ENCODE measurements at places on chromosomes 11 and 22.

DNA sequence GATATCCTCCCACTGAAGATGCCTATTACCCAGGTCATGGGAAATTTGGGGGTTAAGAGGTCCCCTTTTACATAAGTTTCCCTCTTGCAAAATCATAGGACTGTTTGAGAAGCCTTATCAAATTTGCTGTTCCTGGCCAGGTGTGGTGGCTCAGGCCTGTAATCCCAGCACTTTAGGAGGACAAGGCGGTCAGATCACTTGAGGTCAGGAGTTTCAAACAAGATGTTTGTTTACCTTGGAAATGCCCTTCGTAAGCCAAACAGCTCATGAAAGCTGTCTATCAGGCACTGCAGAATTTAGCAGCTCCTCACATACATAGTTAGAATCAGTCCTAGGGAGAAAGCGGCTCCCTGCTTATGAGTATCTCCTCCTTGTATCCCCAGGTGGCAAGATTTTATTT is 4.9 kb upstream of the EI24 start:
- no peak for DNase-seq

DNA sequence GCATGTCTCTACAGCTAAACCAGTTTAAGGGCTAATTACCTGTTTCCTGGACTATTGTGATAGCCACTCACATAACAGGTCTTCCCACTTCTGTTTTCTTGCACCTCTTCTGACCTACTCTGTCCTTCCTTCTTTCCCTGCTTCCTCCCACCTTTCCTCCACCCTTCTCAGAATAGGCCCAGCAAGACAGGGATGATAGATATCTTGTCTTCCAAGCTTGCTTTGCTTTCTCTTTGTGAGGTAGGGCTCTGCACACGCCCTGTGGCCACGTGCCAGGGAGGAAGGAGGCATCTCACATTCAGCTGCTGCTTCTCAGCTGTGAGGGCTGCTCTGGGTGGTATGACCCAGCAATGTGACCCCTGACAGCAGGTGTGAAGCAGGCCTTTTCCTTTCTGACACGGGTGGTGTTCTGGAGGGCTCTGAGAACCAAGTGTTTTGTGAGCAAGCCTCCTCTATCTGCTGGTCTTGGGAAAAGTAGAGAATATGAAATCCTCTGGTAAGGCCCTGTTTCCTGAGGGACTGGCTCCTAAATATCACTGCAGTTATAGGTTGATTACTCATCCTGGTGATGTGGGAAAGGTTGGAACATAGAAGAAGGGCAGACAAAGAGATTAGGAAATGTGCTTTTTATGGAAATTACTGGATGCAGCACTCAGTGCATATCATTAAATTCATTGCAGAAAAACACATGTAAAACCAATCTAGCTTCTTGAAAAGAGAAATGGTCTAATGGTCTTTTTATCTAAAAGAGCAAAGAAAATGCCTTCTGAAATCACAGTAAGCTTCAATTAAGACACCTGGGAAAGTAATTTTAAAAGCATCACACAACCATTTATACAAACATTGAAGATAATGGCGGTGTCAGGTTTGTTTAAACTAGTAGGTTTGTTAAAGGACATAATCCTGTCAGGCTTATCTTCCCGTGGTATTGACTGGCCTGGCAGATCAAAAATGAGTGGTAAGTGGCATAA is 8.5 kb downstream of the AMOTL1 start:
- DNase-seq: no peak

GRCh38 chr11:64593156-64594105 is 2.4 kb downstream of the SLC22A12 start:
- no peak for DNase-seq

DNA sequence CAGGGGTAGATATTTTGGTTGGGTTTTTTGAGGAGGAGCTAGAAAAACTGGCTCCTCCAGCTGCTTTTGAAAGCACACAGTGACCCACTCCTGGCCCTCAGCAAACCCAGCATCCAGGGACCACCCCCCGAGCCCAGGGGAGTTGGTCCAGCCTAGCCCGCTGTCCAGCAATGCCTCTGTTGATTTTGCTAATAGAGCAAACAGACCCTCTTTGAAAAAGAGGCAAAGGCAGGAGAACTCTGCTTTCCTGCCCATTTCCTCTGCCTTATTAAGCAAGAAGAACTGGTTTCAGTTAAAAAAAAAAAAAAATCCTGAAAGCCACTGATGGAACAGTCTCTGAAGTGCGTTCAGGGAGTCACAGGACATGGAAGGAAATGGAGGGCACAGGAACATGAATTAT is 25.3 kb downstream of the ABTB2 start:
- no peak for DNase-seq

GRCh38 chr22:28442711-28443525 is 236.7 kb downstream of the TTC28 start:
- no peak for DNase-seq

- no peak for DNase-seq
Measured at GRCh38 chr11:843818-844692, 1.4 kb downstream of the TSPAN4 start.

DNA sequence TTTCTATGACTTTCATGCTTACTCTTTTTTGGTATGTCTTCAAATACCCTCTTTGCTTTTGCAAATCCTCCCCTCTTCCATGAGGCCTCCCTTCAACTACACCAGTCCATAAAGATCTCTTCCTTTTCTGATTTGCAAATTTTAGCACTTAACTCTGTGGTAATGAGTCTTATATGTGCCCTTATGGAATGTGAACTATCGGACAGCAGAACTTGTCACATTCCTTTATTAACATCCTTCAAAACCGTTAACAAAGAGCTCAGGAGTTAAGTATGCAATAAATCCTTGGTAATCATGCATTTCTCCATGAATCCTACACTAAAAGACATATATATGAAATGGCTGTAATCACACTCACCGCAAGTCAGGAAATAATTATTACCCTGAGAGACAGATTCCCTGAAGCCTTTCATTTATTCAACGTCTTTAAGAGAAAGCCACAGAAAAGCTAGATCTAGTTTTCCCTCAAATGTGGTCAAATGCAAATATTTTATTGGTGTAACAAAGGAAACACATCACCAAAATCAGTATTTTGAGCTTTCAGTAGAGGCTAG is 7.4 kb downstream of the CLNS1A start:
- DNase-seq: no peak

DNA sequence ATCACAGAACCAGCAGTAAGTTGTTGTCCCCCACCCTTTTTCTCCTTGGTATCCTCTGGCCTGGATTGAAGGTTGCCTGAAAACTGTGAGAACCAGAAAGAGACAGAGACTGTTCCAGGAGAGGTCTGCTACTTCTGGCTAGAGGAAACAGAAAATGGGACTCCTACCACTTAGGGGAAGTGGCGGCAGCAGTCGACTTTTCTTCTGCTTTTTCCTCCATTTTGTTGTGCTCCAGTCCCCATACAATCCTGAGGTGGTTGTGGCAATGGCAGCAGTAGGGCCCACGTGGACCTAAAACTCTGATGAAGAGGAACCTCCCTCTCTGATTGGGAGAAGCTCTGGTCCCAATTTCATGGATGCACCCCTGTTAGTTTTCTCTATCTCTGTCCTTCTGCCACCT is 76.0 kb upstream of the SORL1 start:
- no peak for DNase-seq

DNA sequence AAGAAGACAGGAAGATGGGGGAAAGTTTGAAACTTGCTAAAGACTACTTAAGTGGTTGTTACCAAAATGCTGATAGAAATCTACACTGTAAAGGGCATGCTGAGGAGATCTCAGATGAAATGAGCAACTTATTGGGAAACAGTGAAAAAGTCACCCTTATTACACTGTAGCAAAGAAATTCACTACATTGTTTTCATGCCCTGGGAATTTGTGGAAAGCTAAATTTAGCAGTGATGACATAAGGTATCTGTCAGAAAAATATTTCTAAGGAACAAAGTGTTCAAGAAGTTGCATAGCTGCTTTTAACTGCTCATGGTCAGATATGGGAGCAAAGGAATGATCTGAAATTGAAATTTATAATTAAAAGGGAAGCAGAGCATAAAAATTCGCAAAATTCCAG is 702.4 kb upstream of the LRRC4C start:
- DNase-seq: no peak

GRCh38 chr11:74310857-74311256 is 583 bp downstream of the P4HA3 start:
- DNase-seq: no peak

- no peak for DNase-seq
Measured at GRCh38 chr11:8913961-8914660, 3.1 kb downstream of the AKIP1 start.

- DNase-seq: no peak
Measured at GRCh38 chr11:12430954-12431595, 53.7 kb downstream of the PARVA start.

GRCh38 chr11:75639762-75640181 is 29.1 kb downstream of the MAP6 start:
- DNase-seq: no peak

DNA sequence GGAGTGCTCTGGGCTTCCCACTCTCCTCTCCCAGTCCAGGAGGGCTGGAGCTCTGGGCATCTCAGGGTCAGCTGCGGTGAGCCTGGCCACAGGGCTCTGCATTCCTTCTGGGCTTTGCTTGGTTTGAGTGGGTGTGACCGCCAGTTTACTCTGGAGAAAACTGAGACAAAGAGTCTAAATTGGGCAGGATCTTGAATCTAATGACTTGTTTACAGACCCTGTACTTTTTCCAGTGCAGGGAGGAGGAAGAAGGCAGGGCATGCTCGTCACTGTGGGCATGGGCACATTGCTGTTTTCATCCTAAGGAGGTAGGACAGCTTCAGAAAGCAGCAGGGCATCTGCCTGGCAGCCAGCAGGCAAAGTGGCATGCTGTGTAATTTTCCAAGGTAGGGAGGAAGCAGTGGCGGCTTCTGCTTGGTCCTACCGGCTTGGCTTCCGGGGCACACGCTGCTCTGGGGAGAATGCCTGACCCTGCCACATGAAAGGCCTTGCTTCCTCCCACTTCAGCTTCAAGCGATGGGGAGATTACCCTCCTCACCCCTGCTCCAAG is 22.9 kb downstream of the FLI1 start:
- no peak for DNase-seq

- DNase-seq: no peak
Measured at GRCh38 chr11:28521075-28521474, 412.9 kb downstream of the METTL15 start.

GRCh38 chr11:124085583-124085982 is 29.7 kb upstream of the VWA5A start:
- DNase-seq: no peak

GRCh38 chr22:49305214-49305965 is 522.3 kb downstream of the BRD1 start:
- peak; percentile 19 for DNase-seq

DNA sequence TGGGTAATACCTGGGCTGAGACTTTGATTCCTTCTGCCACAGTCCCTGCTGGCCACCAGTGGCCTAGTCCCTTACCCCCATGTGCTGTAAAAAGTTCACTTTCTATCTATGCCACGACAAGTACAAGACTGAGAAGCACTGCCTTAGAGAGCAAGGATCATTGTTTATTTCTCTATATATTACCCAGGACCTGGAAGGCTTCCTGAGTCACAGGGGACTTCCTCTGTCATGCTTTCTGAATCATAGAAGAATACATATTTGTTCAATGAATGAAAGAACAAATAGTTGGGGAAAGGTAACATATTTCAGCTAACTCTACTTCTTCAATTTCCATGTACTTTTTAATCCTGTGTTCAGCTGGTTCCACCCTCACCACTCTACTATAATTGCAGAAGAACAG is 5.5 kb upstream of the SYT9 start:
- no peak for DNase-seq

DNA sequence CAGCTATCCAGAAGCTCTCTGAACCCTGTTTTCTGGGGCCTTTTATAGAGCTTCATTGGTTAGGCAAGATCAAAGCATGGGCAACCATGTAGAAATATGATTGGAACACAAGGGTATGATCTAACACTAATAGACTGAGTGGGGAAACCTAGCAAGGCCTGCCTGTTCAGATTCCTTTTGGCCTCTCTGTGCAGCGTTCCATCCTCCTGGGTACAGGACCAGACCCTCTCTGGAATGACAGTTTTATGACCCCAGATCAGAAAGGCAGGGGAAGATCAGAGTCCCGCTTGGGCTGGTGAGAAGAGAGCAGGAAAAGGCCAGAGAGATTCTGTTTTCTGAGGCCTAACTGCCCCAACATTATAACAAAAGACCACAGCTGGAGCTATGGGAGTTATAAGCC is 36.7 kb upstream of the VWA5A start:
- no peak for DNase-seq

DNA sequence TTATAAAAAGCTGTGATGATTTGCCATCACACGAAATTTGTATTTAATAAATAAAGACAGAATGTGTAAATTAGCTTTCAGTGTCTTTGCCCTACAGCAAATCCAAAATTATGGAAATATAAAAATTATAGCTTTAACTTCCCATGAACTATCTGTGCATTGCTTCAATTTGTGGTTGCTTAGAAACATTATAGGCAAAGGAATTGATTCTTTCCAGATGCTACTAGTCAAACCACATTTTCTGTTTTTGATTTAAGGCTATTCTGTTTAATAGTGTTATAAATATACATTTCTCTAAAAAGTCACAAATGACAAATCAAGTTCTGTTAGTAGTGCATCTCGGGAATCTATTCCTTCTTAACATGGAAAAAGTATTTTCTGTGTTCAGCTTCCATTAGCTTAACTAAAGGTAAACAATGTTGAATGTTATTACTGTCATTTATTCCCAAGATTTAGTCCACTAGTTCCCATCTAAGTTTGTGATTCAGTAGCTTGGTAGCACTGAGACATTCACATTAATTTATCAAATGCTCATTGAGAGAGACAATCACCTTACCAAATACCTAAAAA is 1086.3 kb upstream of the CCDC90B start:
- no peak for DNase-seq

GRCh38 chr11:46239801-46240061 is 37.7 kb upstream of the CREB3L1 start:
- no peak for DNase-seq

- no peak for DNase-seq
Measured at GRCh38 chr11:63917692-63918506, 935 bp upstream of the RCOR2 start.

DNA sequence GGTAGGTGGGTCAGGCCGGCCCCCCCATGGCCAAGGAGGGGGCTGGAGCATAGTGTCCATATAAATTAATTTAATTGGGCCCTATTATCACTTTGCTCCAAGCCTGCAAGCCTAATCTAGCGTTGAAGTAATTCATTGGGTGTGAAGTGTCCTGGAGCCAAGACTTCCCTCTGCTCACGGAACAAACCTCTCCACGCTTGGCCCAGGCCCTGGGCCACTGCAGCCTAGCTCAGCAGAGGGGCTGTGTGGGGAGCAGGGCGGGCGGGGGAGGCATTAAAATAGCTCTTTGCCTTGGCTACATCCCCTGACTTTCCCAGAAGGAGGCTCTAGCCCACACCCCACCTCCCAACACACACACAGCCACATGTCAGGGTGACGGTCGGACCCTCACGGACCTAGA is 73.5 kb downstream of the THAP12 start:
- DNase-seq: no peak
